ENCODE measurements at places on chromosomes 6 and 20. TPM values are rescaled to one million over a fixed set of nuclear protein-coding genes. Genes with fewer than 3 reads are reported as not detected.

Gene MUC21
- total RNA-seq = not detected

GRCh38 chr6:12892151-12892550, 175.6 kb downstream of the PHACTR1 start:
- DNase-seq = no peak

DNA sequence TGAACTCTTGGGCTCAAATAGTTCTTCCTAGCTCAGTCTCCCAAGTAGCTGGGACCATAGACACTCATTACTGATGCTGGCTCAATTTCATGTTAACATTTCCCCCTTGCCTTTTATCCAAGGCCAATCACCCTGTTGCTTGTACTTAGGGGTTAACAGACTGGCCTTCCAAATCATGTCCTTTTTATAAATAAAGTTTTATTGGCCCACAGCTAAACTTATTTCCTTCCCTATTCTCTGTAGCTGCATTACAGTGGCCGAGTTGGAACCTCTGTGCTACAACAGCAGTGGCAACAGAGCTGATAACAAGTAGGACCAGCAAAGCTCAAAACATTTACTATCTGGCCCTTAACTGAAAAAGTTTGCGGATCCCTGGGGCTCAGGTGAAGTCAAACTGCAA, 109.8 kb downstream of the ZFP64 start:
- DNase-seq = no peak

Gene ADAT2
- total RNA-seq = 4.1 TPM

DNA sequence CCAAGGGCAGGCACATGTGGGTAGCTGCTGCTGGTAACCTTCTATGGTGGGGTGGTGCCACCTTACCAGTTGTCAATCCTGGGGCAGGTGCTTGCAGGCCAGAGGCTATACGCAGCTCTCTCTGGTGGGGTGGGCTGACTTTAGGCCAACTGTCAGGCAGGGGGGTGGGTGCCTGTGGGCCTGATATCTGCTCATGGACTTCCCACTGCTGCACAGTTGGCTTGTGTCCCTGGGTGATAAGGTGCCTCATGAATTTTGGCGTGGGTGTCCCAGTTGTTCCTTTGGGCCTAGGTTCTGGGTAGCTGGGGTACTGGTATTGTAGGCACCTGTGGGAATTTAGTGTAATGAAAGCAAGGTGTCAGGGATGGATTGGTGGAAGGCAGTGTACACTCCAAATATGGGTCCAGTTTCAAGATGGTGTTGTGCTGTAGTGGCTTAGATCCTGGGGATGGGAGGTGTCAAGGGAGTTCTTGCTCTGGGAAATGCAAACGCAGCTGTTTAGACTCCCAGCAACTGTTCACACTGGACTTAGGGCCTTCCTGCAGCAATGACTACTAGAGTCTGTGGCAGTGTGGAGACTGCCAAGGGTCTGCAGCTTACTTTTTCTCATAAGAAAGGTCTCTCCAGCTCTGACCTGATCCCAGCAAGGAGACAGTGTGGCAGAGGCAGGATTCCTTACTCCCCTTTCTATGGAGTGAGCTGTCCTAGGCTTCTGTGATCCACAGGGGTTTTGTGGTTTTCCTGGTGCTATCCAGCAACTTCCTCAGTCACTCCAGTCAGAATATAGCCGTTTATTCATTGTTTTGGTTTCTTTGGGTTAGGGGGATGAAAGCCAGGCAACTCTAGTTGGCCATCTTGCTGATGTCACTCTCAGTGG, 128.2 kb downstream of the CRYBG1 start:
- DNase-seq = no peak
